Hematopoietic multipotent progenitor cell treated with erythropoietin and hydrocortisone succinate and interleukin-3 and kit ligand, for 17 days (in vitro differentiated cells): ENCODE measurements at places on chromosomes 16 and 17.

DNA sequence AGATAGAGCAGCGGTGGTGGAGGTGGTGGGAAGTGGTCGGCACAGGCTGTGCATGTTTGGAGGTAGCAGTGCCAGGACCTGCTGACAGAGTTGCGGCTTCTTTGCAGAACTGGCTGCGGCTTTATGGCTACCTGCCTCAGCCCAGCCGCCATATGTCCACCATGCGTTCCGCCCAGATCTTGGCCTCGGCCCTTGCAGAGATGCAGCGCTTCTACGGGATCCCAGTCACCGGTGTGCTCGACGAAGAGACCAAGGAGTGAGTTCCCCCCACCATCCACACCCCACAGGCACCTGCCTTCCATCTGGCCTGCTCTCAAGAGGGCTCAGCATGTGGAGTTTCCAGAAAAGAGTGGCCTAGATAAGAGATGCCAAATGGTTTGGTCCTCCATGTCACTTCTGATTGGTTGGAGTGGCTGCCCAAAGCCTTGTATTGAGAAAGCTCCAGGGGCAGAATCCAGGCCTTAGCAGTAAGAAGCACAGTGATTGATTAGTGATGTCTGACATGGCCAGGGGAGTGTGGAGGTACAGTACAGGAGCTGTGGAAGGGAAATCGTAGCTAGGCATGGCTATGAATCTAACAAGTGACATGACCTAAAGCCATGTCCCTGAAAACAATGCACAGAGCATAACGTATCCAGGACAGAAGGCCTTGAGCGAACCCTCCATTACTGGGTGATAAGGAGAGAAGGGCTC is 12.0 kb downstream of the MMP15 start:
- no peak for DNase-seq

DNA sequence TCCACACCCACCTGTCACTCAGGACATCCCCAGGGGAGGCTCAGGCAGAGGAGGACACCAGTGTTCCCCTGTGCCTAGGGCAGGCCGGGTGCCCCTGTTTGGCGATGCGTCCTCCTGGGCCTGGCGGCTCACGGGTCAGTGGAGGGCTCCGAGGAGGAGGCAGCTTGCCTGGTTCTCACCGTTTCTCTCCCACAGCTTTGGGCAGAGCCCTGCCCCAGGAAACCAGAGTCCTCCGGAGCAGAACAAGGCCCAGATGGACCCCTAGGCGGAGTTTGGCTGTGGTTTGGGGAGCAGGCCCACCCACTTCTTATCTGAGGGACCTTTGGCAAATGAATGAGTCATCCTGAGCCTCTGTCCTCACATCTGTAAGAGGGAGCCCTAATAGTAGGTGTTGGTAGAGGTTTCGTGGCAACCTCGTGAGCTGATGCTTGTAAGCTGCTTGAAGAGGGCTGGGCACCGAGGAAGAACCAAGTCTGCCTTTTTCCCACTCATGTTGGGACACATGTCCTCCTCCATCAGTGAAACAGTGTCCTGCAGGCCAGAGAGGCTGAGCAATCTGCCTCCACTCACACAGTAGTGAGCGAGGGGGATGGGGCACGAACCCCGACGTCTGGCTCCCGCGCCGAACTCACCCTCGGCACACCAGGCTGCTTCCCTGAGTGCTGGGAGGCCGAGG is 247.0 kb upstream of the CIBAR2 start:
- no peak for DNase-seq

DNA sequence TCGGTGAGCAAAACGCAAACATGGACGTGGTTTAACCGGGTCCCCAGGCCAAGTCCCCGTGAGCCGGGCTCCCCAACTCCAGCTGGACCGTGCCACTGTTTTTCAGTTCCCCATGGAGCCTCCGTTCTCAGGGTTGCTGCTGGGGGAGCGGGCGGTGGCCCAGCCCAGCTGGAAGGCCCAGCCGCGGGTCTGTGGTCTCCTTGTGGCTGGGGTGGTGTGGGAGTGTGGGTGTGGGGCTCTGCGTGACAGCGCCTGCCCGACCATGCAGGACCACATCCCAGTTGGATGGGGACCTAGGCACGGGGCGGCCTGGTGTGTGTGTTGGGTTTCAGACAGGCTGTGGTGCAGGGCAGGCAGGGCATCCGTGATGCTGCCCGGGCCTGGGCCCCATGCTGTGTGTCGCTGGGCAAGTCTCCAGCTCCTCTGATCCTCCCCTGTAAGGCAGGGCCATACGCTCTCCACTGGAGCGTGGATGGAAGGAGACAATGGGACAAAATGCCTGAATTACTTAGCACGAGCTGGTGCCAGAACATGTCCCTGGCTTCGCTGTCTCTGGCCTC is 40.3 kb downstream of the COX4I1 start:
- DNase-seq: no peak

GRCh38 chr17:8921147-8921546 is 44.4 kb downstream of the PIK3R5 start:
- DNase-seq: no peak

DNA sequence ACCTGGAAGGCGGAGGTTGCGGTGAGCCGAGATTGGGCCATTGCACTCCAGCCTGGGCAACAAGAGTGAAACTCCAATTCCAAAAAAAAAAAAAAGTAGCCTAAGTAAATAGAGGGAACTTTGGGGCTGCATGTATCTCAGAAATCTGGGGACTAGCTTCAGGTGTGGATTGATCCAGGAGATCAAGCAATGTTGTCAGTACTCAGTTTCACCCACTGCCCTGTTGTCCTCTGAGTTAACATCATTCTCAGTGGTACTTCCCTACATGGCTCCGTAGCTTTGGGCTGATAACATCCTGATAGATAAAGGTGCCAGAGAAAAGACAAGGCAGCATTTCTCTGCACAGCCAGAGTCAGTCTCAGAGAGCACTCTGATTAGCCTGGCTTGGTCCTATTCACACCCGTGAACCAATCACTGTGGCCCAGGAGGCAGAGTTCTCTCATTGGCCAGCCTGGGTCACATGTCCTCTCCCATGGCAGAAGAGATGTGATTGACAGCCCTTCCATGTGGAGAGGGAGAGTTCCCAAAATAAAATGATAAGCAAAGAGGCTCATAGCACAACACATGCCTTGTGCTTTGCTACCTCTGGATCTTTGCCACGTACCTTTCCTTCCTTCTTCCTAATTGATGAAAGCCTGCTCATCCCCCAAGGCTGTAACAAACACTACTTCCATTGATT is 99.6 kb downstream of the ABCC1 start:
- no peak for DNase-seq

DNA sequence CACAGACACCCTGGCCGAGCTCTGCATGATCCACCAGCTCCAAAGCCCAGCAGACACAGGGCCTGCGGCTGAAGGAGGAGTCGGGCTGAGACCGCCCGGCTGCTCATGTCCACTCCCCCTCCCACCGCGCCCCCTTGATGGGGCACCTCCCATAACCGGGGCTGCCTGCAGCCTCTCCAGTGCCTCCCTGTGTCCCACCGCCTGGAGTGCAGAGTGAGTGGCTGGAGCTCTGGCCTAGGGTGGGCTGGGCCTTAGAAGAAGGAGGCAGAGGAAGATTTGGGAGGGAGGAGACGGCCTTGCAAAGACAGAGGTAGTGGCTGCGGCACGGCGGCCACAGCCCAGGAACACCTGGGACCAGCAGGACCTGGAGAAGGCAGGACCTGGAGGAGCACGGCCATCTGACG is 4.0 kb downstream of the CBFA2T3 start:
- no peak for DNase-seq

- no peak for DNase-seq
Observed at GRCh38 chr17:56314026-56314425, 160.8 kb downstream of the ANKFN1 start.

DNA sequence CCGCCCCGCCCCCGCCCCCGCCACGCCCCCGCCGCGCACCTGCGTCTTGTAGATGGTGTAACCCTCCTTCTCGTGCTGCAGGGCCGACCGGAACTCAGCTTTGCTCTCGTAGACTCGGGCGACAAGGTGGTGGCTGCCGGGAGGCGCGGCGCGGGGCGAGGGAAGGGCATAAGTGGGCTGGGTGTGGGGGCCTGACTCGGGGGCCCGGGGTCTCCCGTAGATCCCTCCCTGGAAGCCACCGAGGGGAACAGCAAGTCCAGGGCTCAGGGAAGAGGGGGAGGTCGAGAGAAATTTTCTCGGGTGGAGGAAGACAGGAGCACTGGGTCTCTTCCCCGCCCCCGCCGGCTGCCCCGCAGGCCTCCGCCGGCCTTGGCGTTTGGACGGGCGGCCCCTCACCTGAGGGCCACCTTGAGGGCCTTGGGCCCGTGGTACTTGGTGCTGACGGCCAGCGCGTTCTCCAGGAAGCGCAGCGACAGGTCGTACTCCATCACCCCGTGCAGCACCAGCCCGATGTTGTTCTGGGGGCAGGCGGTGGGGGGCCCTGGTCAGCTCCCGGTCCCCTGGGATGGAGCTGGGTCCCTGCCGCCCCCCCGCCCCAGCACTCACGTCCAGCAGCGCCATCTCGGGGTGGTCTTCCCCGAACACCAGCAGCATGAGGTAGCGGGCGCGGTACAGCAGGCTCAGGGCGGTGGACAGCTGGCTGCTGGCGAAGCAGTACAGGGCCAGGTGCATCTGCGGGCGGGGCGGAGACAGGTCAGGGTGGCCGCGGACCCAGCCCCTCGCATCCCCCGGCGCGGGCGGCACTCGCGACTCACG is 19.4 kb downstream of the CLUH start:
- no peak for DNase-seq

DNA sequence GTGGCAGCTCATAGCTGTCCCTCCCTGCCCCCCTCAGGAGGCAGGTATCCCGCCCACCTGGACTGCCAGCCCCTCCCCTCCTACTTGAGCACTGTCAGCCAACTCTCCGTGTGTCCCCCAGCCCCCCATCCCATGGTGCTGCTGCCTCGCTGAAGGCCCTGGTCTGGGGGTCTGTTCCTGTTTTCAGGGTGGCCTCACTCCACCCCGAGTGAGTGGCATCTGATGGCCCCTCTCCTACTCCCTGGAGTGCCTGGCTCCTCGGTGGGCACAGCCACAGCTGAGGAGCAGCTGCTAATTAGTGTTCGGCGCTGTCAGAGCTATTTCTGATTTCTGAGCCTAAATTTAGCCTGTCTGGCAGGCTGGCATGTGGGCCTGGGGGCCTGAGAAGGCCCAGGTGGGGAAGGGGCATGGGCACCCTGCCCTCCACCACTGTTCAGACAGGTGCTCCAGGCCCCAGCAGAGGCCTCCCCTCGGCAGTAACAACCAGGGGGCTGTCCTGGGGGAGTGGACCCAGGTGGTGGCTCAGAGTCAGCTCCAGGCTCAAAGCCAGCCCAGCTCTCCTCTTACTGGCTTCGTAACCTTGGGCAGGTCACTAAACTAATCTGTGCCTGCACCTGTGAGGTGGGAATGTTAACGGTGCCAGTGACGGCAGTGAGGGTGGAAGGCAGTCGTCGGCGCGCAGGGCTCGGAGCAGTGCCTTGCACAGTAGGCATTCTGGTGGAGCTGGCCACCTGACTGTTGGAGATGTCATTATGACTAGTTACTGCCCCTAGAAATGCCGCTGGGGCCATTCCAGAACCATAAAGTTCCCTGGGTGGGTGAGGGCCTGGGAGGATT is 6.5 kb downstream of the FMNL1 start:
- DNase-seq: no peak

- no peak for DNase-seq
Observed at GRCh38 chr17:3925684-3926485, 9.6 kb upstream of the P2RX1 start.

- no peak for DNase-seq
Observed at GRCh38 chr17:34357398-34357797, 1.1 kb downstream of the CCL13 start.

DNA sequence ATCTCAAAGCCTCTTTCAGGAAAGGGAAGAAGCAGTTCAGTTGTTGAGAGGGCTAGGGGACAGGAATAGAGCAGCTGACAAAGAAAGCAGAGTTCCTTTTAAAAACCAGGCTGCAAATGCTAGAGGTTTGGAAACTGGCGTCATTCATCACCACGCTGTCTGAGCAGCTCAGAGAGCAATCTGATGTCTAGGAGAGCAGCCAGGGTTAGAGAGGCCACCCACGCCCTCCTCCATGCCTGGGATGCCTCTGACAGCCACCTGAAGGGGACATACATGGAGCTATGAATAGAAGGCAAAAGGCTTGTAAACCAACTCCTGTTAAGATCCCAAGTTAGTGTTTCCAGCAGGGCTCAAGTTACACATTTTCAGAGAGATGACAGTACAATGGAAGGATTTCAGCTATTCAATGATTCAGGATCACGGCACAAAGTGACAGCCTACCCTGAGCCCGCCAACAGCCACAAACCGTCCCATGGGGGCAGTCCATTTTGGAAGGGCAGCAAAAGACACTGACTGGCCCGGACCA is 12.4 kb downstream of the RAB5C start:
- DNase-seq: no peak

- DNase-seq: no peak
Observed at GRCh38 chr16:81693744-81694303, 85.3 kb upstream of the PLCG2 start.
